ENCODE measurements at places on chromosomes 4 and X.

DNA sequence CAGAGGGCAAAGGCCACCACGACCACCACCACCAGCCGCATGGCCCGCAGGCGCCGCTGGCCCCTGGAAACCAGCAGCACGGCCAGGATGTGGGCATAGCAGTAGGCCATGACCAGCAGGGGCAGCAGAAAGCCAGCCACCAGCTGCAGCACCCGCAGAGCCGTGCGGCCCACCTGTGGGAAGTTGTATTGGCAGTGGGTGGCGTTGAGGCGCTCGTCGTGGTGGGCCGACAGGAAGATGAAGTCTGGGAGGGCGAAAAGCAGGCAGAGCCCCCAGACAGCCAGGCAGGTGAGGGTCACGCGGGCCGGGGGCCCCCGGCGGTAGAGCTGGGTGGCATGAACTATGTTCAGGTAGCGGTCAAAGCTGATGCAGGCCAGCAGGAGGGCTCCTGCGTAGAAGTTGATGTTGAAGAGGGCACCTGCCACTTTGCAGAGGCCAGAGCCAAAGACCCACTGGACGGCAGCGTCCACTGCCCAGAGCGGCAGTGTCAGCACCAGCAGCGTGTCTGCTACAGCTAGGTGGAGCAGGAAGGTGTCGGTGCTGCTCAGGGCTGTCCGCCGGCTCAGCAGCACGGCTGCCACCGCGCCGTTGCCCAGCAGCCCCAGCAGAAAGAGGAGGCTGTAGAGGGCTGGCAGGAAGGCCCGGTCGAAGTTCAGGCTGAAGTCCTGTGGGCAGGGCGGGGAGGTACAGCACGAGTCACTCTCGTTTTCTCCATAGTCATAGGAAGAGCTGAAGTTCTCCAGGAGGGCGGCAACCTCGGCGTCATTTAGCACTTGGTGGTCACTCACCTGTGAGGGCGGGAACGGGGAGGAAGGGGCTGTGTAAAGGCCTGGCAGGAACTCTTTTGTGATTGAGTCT, 1.4 kb downstream of the CXCR3 start:
- no peak for ATAC-seq

- no peak for ATAC-seq
These were observed 49.0 kb upstream of the SHISA3 start for GRCh38 chr4:42348247-42348646.

- no peak for ATAC-seq
These were observed 33.7 kb downstream of the AMMECR1 start for GRCh38 chrX:110284159-110284558.

DNA sequence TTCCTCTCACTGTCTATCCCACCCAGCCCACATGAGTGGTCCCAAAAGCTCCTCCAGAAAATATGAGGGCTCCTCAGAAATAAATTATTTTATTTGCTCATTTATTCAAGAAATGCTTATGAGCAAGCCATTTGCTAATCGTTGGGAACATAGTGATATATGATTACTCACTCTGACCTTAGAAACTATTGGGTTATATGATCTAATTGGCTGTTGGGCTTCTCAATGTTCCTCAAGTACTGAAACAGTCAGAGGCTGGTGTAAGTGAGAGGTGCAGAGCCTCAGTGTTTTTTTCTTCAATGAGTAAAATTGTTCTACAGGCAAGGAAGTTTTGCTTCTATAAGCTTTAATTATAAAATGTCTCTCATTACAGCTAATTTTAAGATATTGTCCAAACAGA, 893.8 kb upstream of the INTU start:
- no peak for ATAC-seq

GRCh38 chrX:74343343-74344279, 39.6 kb downstream of the ZCCHC13 start:
- peak; percentile 79 for ATAC-seq

- no peak for ATAC-seq
These were observed 38.2 kb downstream of the DMP1 start for GRCh38 chr4:87688316-87688715.

GRCh38 chrX:32871636-32872035, 339.7 kb downstream of the DMD start:
- ATAC-seq = no peak

DNA sequence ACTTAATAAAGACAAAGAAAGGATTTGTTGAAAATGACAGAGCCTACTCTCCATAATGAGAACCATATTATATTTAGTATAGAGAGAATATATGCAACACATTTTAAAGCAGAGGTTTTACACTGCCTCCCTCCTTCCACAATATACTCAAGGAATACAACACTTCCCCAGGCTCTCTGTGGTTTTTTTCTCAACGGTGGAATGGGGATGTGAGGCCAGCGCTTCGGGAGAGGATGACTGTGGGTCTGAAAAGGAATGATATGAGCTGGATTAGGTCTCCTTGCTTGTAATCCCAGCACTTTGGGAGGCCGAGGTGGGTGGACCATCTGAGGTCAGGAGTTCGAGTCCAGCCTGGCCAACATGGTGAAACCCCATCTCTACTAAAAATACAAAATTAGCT, 348.7 kb upstream of the KLF3 start:
- no peak for ATAC-seq

DNA sequence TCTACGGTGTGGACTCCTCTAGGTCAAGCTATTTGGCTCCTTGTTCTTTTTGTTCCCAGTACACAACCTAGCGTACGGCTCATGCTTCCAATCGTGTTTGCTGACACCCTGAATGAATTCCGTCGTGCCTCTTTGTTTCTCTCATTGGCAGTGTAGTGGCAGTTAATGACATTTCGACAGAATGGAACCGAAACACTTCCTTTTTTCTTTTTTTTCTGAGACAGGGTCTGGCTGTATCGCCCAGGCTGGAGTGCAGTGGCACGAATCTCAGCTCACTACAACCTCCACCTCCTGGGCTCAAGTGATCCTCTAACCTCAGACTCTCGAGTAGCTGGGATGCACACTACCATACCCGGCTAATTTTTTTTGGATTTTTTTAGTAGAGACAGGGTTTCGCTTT, 113.3 kb upstream of the ATP6AP2 start:
- no peak for ATAC-seq

- ATAC-seq = no peak
These were observed 291.3 kb upstream of the ANKRD50 start for GRCh38 chr4:125003840-125004239.

DNA sequence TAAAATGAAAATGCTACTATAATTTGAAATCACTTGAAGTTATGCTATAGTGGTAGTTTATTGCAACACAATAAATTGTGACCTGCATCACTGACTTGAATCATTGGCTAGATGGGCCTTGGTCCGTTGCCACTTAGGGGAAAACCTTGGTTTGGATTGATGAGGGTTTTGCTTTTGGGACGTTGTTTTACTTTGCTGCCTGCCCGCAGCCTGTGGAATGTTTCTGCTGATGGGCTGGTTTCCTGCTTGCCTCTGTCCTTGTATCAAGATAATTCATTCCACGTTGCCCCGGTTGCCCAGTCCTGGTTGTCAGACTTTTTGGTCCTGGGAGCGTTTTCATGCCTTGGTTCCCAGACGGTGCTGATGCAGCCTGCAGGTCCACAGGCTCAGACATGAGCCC, 18.3 kb downstream of the HADH start:
- no peak for ATAC-seq

DNA sequence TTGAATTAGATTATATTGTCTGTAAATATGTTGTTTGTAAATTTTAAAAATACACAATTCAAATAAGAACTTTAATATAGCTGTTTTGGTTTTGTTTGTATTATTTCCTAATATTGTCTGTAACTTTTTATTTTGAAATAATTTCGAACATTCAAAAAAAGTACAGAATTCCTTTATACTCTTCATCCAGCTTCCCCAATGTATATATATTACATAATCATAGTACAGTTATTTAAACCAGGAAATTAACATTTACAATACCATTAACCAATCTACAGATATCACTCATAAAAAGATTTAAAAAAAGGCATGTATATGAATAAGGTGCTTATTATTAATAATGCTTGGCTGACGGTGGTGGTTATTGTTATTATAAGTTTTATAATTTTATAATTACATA, 84.1 kb downstream of the LRBA start:
- ATAC-seq = no peak

DNA sequence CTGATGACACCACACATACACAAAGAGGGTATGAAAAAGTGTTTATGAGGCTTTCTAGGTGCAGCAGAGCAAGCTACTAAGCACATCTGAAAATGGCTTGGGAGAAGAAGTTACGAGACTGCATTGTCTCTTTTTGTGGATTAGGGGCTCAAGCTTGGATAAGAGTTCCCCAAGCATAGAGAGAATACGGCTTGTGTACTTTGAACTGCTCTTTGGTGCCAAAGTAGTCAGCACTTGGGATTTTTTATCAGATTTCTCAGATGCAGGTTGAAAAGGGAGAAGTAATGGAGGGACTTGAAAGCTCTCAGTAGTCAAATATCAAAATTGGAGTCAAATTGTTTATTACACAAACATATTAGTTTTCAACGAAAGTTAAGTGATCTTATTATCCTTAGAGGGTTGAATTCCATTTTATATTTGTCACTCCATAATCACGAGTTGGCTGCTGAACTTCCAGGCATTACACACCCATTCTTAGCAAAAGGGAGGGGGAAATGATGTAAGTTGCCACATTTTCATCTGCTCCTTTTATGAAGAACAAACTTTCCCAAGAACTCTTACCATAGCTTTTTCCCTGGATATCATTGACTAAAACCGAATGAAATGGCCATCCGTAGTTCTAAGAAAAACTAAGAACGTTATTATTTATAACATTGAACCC, 1904.9 kb downstream of the PCDH7 start:
- no peak for ATAC-seq

- ATAC-seq = no peak
These were observed 409.8 kb upstream of the GALNT7 start for GRCh38 chr4:172758586-172759340.

GRCh38 chr4:25814301-25815136, 48.3 kb downstream of the SEL1L3 start:
- no peak for ATAC-seq

DNA sequence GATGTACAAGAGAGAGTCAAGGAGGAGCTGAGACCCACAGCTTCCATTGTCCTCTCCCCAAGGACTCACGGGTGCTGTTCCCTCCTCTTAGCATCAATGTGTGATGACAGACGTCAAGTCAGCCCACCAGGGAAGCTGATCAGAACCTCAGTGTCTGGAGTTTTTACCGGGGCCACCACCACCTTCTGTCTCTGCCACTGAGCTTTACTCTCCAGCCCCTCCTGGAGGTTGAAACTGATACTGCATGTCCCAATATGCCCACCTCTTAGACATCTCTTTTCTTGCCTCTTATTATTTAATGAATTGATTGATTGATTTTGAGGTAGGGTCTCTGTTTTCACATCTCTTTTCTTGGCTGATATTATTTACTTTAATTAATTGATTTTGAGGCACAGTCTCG, 10.3 kb upstream of the AKAP17A start:
- ATAC-seq = no peak

- no peak for ATAC-seq
These were observed 41.6 kb upstream of the EDA2R start for GRCh38 chrX:66680451-66680850.

DNA sequence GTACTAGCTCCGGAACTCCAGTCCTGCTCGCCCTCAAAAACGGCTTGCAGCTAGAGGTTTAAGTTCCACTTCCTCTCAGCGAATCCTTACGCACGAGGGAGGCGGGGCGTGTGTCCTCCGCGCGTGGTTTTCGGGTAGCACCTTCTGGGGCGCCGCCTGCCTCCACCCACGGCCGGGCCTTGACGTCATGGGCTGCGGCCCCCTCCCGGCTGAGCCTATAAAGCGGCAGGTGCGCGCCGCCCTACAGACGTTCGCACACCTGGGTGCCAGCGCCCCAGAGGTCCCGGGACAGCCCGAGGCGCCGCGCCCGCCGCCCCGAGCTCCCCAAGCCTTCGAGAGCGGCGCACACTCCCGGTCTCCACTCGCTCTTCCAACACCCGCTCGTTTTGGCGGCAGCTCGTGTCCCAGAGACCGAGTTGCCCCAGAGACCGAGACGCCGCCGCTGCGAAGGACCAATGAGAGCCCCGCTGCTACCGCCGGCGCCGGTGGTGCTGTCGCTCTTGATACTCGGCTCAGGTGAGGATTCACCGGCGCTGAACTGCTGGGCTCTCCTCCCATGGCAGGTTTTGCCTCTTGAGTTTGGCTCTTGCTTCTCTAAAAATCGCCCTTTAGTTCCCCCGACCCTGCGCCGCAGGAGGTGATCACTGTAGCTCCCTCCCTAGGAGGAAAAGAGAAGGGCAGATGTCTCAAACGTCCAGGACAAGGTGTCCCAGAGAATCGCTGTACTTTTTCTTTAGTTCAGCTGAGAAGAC, at the start of gene AREG:
Gene AREG (plus strand): TSS at position 246 of the 752 bp plus-strand sequence. CDS start 210 bp downstream, at position 456.
- peak; percentile 89 for ATAC-seq

DNA sequence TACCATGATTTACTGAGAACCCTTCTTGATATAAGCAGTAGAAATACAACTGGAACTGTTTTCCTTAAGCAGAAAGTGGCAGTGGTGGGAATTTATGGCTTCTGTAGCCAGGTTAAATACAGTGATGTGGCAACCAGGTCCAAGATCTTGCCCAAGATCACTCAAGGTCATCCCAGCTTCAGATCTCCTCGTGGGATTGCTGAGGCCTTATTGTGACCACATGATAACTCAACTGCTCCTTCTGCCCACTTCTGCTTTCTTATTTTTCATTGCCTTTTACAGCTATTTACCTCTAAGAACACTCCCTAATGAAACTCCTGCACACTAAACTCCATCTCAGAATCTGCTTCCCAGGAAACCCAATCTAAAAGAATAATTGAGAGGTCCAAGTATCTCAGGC, 12.4 kb upstream of the CYBB start:
- no peak for ATAC-seq

GRCh38 chr4:159248384-159249178, 145.7 kb downstream of the RAPGEF2 start:
- ATAC-seq = peak; percentile 92

DNA sequence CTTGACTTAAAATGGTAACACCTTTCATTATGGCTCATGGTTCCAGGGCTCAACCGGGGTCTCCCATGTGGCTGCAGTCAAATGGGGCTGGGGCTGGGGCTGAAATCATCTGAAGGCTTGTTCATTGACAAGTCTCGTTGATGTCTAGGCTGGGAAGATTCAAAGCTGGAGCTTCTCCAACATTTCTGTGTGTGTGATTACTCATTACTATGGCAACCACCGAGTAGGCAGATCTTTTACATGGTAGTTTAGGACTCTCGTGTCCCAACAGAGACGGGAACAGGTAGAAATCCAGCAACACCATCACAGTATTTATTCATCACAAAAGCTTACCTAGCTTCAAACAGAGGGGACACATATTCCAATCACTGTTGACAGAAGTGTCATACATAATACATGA, 7.8 kb downstream of the YTHDC1 start:
- peak; percentile 46 for ATAC-seq

DNA sequence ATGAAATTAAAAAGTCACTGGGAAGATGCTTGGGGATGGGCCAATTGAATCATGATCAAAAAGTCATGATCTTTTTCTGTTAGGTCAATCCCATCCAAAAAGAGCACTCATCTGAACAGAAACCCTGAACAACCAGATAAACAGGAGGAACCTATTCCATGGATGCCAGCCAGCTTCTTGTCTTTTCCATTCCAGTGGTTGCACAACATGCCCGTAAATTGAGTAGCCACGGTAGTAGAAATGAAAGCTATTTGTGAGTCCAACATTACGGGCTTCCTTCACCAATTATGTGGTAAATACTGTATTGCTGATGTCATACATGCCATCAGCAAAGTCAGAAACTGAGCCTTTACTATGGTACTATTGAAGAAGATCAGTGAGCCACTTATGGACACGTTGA, 982.4 kb upstream of the HS3ST1 start:
- no peak for ATAC-seq
